ENCODE measurements at places on chromosomes 16 and 17.
A peak's percentile ranks its signal among the peaks of the same experiment; 100 is the strongest.

- no peak for DNase-seq
Measured at GRCh38 chr16:88773812-88774291, 11.2 kb downstream of the PIEZO1 start.

GRCh38 chr16:8721336-8722024 is 47.1 kb downstream of the ABAT start:
- peak; percentile 41 for DNase-seq

DNA sequence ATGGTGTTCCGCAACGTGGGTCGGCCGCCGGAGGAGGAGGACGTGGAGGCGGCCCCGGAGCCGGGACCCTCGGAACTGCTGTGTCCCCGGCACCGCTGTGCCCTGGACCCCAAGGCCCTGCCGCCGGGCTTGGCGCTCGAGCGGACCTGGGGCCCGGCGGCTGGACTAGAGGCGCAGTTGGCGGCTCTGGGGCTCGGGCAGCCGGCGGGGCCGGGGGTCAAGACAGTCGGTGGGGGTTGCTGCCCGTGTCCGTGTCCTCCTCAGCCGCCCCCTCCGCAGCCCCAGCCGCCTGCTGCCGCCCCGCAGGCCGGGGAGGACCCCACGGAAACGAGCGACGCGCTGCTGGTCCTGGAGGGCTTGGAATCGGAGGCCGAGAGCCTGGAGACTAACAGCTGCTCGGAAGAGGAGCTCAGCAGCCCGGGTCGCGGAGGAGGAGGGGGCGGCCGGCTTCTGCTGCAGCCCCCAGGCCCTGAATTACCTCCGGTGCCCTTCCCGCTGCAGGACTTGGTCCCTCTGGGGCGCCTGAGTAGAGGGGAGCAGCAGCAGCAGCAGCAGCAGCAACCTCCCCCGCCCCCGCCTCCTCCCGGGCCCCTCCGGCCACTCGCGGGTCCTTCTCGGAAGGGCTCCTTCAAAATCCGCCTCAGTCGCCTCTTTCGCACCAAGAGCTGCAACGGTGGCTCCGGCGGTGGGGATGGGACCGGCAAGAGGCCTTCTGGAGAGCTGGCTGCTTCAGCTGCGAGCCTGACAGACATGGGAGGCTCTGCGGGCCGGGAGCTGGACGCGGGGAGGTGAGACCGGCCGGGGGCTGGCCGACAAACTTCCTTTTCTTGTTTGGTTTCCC is 821 bp downstream of the SOCS7 start:
- DNase-seq: no peak

- no peak for DNase-seq
Measured at GRCh38 chr16:86994215-86994614, 323.0 kb downstream of the C16orf95 start.

- DNase-seq: no peak
Measured at GRCh38 chr16:11977376-11978041, 975 bp downstream of the SNX29 start.

- no peak for DNase-seq
Measured at GRCh38 chr17:35568561-35568960, 7.9 kb upstream of the SLFN14 start.

DNA sequence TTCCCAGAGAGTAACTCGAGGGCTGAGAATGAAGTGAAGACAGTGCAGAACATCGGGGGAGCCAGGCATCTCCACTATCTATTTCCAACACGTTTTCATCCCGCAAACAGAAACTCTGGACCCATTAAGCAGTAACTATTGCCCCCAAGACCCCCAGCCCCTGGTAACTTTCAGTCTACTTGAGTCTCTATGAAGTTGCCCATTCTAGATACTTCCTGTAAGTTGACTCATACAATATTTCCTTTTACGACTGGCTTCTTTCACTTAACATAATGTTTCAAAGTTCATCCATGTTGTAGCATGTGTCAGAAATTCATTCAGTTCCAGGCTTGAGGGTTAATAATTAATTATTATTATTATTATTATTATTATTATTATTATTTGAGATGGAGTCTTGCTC is 19.5 kb downstream of the MYO15B start:
- no peak for DNase-seq

DNA sequence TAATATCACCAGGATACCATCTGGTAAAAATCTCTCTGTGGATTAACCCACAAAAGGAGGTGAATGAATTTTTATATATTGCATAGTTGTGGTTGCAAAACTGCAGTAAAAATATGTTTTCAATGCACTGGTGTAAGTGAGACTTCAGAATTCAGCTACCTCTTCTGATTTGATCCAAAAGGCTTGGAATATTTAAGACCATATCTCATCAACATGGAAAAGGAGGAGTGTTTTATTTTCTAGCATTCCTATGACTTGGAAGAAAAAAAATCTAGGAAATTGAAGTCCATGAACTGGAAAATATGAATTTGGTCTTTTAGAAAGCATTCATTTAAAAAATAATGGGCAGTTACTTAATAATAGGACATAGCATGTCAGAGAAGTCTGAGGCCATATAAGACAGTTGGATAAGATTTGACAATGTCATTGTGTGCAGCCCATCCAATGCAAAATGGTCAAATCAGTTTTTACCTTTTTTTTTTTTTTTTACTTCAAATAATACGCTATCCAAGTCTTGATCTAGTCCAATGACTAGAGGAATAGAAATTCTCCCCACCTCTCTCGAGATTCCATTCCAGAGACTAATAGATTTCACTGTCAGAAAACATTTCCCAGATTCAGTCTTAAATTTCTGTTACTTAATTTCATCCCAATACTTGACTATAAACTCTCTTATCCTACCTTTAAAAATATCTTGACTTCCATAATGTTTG is 364.9 kb upstream of the PMFBP1 start:
- DNase-seq: no peak

DNA sequence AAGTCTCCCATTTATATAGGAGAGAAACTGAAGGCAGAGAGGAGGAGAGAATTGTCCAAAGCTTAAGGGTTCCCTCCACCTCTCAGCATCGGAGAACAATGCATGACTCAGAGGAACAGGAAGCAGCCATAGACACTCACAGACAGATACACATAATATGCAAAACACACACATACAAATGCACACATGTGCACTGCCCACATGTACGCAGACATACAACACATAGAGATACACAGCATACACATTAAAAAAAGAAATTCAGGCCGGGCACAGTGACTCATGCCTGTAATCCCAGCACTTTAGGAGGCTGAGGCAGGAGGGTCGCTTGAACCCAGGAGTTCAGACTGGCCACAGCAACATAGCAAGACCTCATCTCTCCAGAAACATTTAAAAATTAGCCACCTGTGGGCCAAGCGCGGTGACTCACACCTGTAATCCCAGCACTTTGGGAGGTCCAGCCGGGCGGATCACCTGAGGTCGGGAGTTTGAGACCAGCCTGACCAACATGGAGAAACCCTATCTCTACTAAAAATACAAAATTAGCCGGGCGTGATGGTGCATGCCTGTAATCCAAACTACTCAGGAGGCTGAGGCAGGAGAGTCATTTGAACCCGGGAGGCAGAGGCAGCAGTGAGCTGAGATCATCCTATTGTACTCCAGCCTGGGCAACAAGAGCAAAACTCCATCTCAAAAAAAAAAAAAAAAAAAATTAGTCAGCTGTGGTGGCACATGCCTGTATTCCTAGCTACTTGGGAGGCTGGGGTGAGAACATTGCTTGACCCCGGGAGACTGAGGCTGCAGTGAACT is 11.3 kb downstream of the ERAL1 start:
- no peak for DNase-seq

GRCh38 chr16:61581417-61582046 is 454.7 kb downstream of the CDH8 start:
- no peak for DNase-seq

GRCh38 chr17:19369846-19370492 is 7.4 kb upstream of the B9D1 start:
- no peak for DNase-seq

GRCh38 chr17:70483624-70484023 is 314.3 kb downstream of the KCNJ2 start:
- DNase-seq: no peak

DNA sequence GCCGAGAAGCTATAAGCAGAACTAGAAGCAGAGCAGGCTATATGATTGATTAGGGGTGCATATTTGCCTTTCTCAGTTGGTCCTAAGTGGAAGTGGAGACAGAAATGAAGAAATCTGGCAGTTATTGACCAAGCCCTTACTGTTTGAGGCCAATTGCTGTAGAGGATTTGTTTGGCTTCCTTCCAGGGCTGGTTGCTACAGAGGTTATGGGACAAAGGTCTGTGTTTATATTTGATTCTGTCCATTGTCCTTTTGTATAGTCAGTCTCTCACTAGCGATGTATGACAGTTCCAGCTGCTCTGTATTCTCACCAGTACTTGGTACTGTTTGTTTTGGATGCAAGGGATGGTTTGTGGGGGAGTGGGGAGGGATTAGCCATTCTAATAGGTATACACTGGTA is 7.3 kb upstream of the ALOX15 start:
- DNase-seq: no peak

DNA sequence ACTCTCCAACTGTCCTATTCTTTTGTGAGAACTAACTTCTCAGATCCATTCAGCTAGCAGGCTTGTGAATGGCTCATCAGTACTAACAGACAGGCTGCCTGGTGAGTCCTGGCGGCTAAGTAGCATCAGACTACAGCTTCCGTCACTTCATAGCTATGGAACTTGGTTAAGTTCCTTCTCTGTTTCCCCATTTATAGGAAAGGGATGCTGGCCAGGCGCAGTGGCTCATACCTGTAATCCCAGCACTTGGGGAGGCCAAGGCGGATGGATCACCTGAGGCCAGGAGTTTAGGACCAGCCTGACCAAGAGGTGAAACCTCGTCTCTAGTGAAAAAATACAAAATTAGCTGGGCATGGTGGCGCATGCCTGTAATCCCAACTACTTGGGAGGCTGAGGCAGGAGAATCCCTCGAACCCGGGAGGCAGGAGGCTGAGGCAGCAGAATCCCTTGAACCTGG is 49.9 kb upstream of the TANGO6 start:
- no peak for DNase-seq

DNA sequence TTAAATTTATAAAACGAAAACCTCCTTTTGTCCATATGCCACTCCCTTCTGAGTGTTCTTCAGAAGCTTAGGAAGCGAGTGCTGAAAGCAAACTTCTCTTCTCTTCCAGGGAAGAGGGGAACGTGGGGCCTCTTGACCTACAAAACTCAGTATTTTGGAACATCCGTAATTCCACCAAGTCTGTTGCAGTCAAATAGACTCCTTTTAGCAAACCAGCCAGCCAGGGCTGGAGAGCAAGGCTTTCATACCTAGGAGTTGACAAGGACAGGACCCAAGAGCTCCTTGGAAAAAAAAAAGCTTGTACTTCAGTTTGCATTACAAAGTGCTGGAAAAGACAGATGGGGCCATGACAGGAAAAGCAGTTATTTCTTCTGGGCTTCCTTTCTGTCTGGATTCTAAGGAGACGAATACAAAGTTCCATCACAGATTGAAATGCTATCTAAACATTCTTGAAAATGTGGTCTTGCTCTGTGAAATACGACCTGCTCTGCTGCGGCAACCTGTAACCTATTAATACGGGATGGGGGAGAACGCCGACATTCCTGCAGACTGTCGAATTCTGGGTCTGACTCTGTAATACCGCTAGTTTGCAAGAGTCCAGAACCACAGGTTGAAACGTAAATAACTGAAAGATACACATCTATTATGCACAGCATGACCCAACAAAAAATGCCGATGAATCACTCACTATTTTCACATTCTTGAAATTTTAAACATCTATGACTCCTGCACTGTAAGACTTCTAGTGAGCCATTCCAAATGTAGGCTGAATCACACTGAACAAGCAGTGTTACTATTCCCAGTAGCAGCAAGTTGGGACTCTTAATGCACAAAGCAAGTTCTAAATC is 20.6 kb downstream of the VPS53 start:
- no peak for DNase-seq

DNA sequence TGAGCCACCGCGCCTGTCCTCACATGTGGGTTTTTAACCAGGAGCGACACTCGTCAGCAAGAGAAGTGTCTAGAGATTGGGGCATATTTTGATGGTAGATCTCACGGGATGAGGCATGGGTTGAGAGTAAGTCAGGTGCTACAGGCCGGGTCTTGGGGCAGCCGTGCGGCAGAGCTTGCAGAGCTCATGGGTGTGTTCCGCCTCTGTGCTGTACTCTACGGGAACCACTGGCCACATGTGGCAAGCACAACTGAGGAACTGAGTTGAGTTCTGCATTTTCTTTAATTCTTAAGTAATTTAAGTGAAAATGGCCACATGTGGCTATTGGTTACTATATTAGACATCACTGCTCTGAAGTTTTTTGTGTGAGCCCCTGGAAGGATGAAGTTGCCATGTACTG is 9.6 kb downstream of the CLUAP1 start:
- no peak for DNase-seq

DNA sequence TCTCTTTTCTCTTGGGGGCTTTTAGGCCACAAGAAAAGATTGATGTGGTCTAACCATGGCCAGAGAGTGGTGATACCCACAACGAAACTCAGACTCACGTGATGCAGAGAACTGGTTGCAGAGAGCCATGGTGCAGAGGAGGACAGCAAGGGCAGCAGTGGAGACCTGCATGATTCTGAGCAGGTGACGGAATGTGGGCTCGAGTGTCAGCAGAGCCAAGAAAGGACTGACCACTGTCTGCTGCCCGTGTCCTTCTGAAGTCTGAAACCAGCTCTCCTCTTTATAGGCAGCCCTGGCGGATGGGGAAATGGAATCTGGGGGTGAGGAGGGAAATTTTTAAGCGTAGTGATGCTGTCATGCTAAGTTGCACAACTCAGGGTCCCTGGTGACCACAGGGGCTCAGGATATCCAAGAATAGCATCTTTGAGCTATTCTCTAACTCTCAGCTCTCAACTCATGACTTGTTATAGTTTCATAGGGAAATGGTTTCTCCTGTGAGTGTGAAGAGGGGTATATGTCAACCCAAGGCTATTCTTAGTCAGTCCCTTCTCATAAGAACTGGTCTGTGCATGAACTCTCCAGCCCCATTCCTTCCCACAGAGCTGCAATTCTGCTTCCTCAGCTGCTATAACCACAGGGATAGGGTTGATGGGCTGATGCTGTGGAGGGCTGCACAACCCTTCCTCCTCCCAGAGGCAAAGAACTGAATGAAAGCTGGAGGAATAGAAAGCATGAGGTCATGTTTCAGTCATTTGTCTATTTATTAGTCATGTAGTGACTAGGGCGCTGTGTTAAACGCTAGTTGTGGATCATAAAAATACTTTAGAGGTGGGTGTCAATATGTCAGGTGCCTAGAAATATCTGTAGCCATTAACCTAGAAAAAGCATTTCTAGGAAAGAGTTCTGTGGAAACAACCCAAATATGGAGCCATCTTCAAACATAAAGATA is at the start of gene CCL3:
Gene CCL3, minus strand, starts transcription at position 256 of the 949 bp plus-strand sequence. Its CDS starts 85 bp downstream, at position 171.
- no peak for DNase-seq

GRCh38 chr16:20383106-20384029 is 21.2 kb downstream of the PDILT start:
- DNase-seq: no peak

DNA sequence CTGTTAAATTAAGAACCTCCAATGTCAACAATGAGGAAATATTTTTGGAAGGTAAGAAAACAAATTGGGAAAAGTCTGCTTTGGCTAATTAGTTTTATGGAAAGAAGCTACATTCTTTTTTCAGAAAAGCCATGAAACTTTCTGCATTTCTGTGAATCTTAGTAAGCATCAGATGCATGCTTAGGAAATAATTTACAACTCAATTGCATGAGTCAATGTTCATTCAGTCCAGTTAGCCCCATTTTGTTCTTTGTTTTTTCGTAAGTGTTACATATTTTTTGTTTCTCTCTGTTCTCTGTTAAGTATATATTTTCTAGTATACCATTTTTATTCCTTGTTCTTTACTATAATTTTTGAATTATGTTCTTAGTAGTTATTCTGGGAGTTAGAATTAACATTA is 195.2 kb upstream of the KIF2B start:
- DNase-seq: no peak

Measured in NCI-H187 (cell line).